ENCODE measurements at places on chromosomes 6 and 20.

- no peak for DNase-seq
Measured at GRCh38 chr6:162200945-162201690, 526.4 kb downstream of the PRKN start.

GRCh38 chr6:134446218-134446848, 128.4 kb upstream of the SGK1 start:
- no peak for DNase-seq

DNA sequence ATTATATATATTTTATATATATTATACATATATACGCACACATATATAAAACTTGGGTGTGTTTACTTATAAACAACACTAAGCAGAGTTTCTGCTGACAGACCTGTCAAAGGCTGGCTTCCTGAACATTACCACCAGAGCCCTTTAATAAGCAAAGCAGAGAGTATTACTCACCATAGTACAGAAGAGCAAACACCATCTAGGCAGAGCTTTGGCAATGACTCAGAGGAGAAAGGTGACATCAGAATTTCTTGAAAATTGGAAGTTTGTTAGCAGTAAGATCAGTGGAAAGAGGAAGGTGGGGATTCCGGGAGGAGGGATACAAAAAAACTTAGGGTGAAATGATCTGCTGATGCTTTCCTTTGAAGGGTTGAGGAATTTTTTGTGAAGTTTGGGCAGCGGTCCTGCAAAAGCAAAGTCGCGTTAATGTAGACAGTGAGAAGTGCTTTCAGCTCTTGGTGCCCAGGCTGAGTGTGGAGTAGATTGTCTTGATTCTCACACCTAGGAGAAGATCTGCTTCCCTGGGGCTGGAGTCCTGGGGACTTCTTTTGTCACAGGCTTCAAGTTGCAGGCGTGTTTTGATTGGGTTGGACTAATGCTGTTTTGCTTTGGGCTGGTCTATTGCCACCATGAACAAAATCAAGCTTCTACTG, 109.6 kb upstream of the BACH2 start:
- no peak for DNase-seq

DNA sequence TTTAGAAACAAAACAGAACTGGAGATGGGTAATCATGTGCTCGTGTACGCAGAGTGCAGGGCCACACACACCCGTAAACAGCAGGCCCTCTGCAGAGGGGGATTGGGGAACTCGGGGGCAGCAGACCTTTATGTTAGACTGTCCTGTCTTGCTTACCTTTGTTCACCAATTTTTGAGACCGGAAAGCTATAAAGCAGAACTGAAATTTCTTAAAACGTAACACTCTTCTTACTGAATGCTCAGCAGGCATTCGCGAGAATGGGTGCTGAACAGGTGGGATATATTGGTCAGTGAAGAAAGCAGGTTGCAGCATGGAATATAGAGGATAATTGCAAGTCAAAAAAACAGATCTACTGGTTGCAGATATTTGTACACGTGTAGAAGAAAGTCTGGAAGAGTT, 211.1 kb downstream of the BMP7 start:
- DNase-seq: no peak

GRCh38 chr6:50380406-50381098, 330.8 kb upstream of the DEFB112 start:
- DNase-seq: no peak

DNA sequence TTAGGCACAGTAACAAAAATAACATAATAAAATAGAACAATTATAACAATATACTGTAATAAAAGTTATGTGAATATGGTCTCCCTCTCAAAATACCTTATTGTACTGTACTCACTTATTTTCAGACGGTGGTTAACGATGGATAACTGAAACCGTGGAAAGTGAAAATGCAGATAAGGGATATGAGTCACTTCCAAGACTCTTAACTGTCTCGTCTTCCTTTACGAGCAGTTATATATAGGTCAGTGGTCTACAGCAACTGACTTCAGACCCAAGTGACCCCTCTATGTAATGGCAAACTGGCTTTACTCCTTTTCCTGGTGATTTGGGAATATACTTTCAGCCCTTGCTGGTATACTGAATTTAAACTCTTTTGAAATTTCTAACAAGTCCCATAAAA, 261.4 kb downstream of the SLC35F1 start:
- no peak for DNase-seq

- peak; percentile 45 for DNase-seq
Measured at GRCh38 chr6:12010635-12011275, 1.4 kb upstream of the HIVEP1 start.

GRCh38 chr6:52976149-52976548, 18.9 kb downstream of the GSTA4 start:
- peak; percentile 19 for DNase-seq

GRCh38 chr20:35669681-35670080, 5.0 kb upstream of the CPNE1 start:
- DNase-seq: no peak

GRCh38 chr6:49744259-49744658, at the start of gene CRISP3:
Gene CRISP3, minus strand, starts transcription at chr6:49744388. Its CDS starts 21 bp downstream, at chr6:49744367.
- no peak for DNase-seq

DNA sequence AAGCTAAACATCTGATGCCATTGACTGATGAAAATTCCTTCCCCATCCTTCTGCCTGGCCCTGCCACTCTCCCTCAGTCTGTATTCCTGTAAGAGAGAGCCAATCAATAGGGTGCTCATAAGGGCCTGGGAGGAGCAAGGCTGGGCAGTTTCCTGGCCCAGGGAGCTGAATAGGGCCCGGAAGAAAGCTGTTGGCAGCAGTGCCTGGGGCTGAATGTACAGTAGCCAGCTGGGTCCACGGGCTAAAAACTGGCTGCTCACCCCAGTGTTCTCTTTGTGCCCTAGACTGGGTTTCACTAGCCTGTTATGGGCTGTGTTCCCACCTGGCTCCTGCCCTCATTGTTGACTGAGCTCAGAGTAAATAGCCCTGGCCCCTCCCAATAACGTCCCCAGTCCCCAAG, 1.7 kb upstream of the WFDC2 start:
- no peak for DNase-seq

GRCh38 chr6:138196122-138196738, 22.1 kb downstream of the PBOV1 start:
- no peak for DNase-seq

- no peak for DNase-seq
Measured at GRCh38 chr6:2165286-2165685, 80.1 kb downstream of the GMDS start.

GRCh38 chr6:20415304-20415703, 13.6 kb downstream of the E2F3 start:
- no peak for DNase-seq

GRCh38 chr20:31870726-31871617, 538 bp downstream of the TTLL9 start:
- DNase-seq: no peak

DNA sequence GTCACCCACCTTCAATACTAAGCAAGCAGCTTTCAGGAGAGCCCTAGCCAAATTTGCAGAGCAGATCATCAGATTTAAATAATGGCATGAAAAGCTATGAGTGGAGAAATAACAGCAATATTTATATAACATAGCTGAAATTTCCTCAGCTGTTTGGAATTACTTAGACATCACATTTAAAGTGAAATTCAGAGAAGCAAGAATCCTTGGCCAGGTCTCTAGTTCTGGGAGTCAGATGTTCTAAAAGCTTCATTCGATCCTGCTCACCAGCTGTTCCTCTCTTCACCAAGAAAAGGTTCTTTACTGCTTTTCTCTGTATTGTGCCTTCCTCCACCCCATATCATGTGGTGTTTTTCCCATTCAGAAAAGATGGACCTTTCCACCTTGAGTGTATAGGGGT, 152.3 kb upstream of the JAG1 start:
- DNase-seq: no peak

- no peak for DNase-seq
Measured at GRCh38 chr6:108699290-108700041, 138.7 kb downstream of the FOXO3 start.

DNA sequence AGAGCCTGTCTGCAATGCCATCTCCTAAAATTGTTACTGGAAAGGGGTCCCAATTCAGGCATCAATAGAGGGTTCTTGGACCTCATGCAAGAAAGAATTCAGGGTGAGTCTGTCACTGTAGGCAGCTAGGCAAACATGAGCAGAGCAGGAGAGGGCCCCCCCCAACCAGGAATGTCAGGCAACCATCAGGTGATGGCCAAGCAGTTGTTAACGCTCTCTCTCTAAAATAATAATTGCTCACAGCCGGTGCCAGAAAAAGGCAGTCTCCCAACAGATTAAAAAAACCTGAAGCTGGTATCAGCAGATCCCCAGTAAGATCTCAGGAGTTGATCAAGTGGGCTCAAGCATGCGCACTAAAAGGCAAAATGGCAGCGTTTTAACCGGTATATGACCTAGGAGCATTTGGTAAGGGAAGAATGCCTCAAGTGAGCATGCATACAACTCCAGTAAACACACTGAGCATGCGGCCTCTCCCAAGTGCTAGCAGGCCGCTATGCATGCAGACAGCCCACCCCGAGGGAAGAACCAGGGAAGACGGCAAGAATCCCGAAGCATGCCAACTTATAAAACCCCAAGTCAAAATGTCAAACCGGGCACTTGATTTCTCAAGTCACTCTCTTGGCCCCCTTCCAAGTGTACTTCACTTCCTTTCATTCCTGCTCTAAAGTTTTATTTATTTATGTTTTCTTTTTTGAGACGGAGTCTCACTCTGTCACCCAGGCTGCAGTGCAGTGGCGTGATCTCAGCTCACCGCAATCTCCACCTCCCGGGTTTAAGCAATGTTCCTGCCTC, 44.0 kb upstream of the RNGTT start:
- DNase-seq: no peak

- no peak for DNase-seq
Measured at GRCh38 chr6:81999826-82000225, 247.3 kb upstream of the TENT5A start.

- DNase-seq: peak; percentile 15
Measured at GRCh38 chr6:1311400-1312202, at the start of gene FOXQ1. Gene FOXQ1, plus strand, starts transcription at chr6:1312098. Its CDS starts 607 bp downstream, at chr6:1312705.

DNA sequence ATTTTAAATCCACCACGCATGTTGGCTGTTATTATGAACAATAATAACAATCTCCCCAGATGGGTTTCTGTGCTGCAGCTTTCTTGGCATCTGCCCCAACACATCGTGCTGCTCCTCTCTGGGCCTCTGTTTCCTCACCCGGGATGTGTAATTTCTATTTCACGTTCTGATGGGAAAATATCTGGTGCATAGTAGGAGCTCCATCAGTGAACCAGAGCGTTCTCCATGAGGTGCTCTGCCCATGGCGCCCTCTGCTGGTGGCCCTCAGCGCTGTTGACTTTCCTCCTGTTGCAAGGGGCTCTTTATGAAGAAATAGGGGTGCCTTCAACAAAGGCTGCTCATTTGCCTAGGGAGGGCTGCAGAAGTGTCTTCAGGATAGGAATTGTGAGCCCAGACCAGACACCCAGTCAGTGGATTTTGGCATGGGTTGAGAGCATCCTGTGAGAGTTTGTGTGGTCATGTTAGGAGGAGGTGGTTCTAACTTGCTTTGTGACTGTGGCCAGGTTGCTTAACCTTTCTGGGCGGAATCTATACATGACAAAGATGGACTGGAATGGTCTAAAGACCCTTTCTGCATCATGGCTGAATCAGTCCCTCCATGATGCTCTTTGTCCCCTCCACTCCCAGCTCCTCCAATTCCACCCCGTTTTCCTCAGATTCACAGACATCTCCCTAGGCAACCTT, 8.1 kb downstream of the SCRT2 start:
- DNase-seq: peak; percentile 70
